ENCODE measurements at places on chromosomes 16 and 17.

- no peak for DNase-seq
Measured at GRCh38 chr16:399340-400019, 2.2 kb upstream of the DECR2 start.

DNA sequence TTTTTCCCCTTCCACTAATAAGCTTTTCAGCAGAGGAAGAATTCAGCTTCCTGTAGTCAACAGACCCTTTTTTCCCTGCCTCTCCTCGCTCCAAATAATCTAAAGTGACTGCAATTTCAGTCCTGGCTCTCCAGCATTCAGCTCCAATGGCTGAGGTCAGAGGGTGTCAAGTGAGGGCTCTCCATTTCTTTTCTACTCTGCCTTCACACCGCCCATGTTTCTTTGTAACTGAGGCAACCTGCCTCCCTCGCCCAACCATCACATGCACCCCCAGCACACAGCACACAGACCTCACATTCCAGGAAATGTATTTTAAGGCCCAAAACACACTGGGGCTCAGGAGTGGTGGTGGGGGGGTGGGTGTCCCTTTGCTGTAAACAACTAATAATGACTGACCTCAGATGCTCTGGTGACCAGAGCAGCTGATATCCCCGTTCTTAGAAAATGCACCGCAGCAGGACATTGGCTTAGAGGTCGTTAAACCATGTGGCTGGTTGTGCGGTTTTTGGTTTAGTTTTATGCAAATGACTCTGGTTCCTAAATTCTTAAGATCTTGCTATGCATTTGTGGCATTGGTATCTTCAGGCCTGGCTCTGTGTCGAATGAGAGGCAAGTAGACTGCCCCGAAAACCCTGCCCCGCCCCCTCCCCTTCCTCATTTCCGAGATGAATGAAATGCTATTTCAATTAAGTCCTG is 203.6 kb downstream of the ZFHX3 start:
- DNase-seq, result peak; percentile 62

DNA sequence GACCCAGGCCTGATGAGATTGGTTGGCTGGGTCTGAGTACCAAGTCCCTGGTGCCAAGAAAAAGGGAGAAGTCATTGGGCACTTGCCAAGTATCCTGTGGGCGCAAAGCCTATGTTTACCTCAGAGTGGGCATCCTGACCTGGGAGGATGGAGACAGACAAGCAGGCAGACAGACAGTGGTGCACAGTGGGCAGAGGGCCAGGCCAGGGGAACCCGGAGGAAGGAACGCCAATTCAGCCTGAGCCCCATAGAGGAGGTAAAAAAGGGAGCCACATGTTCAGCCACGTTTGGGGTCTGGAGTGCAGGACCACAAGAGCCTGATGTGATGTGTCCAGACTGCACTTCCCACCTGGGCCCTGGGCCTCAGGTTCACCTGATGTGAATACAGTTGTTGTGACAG is 5.4 kb downstream of the PHKG2 start:
- no peak for DNase-seq

GRCh38 chr16:66328282-66328681 is 38.2 kb upstream of the CDH5 start:
- DNase-seq, result no peak

DNA sequence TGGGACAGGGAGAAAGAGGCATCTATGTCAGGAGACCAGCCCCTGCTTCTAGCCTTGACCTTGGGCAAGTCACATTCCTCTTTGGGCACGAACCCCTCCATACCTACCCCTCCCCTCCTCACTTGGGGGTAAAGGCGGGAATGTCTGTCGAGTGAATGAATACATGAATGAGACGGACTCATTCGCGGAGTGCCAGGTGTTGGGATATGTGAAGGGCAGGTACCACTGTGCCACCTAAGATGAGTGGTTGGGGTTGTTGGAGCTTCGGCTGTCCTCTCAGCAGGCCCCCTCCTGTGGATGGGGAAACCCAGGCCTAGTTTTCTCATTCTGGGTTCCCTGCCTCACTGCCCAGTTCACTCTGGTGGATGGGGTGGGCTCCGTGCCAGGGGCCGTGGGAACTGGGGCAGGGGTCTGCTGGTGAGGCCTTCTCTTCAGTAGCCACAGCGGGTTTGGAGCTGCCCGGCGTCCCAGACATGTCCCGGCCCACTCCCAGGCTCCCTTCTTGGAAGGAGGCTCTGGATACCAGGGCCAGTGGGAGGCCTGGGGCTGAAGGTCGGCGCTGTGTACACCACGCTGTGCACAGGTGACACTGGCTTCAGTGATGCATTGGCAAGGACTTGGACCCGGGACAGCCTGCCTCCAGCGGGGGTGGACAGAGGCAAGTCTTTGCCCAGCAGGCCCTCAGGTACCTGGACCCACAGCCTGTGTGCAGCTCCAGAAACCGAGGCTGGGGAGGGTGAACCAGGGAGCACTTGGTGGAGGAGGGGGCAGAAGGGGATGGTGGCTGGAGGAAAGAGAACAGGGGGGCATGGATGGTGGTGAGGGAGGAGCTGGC is 5.6 kb downstream of the GLIS2 start:
- DNase-seq, result no peak

DNA sequence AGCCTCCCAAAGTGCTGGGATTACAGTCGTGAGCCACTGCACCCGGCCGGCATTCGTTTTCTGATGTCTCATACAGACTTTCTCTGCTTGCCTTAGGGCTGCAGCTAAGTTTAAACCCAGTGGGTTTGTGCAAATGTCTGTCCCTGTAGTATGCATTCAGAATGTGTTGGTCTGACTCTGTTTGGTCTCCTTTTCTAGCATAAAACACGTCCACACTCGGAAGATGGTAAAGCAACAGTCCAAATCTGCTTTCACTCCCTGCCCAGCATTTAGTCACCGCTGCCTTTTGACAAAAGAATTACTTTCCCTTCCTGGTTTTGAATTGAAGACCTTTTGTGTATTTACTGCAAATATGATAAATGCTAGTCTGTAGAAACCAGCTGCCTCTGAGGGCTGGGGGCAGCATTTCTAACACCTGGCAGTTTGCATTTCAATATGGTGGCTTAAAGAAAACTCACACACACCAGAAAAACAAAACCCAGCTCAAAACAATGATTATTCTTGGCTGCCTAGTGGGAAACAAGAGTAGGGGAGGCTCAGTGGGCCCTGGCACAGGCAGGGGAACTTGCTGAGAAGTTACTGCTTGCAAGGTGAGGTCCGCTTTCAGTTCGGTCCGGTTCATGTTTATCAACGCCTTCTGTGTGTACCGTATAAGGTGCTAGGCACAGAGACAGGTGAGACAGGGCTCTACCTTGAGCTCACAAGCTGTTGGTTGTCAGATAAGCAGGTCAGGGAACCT is 56.9 kb downstream of the MSI2 start:
- DNase-seq, result no peak

- no peak for DNase-seq
Measured at GRCh38 chr17:80804466-80804865, 187.2 kb upstream of the CHMP6 start.

DNA sequence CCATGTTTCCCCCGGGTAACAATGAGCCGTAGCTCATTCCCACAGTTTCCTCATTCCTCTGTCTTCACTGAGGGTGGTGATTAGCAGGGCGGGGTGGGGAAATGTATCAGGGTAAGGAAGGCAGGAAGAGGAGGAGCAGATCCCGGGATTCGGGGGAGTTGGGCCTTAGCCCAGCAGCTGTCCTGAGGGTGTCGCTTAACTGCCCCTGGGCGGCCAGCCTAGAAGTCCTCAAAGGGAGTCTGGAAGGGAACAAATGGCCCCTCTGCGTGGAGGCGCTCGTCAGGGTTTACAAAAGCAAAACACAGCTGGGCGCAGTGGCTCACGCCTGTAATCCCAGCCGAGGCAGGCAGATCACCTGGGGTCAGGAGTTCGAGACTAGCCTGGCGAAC is 14.3 kb downstream of the MLYCD start:
- no peak for DNase-seq

DNA sequence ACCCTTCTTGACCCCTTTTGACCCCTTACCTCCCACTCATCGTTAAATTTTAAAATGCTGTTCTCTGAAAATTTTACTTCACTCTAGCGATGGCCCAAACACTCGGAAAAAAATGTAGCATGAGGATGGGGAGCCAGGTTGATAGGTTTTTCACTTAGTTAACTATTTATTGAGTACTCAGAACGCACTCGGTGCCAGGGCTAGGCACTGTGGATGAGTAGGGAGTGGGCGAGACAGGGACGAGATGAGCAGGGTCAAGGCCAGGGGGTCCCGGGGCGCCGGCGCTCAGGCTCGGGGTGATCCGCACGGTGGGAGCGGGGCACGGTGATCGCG is 392 bp downstream of the ZSCAN32 start:
- no peak for DNase-seq

GRCh38 chr17:72640415-72641165 is 451.9 kb downstream of the SLC39A11 start:
- no peak for DNase-seq

DNA sequence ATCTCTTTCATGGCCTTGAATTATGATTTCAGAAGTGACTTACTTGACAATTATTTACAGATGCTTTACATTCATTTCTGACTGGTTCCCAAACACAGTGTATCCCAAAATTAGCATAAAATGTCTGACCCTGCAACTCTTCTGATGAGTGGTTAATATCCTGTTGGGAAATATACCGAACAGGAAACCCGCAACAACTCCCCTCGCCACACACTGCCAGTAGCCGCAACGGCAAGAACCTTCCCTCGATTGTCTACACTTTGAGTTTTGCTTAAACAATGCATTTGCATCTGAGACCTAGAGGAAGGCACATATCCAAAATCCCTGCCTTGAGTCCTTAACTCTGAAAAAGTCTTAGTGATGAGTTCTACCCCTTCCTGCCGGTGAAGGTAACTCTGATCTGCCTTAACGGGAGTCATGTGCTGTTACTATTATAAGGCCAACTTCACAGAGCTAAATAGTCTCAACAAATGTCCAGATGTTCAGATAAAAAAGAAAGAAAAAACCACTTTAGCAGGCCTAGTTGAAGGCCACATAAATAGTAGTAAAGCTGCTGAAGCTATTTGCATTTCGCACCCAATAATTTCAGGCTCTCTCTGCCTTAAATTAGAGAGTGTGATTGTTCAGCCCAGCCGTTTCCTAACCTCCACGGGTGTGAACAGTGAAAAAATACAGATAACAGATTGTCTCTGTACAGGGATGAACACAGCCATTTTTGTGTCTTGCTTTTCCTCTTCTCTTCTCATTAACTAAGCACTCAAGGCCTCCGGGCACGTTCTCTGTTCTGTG is 321.1 kb downstream of the HS3ST3B1 start:
- DNase-seq, result peak; percentile 75

GRCh38 chr17:17855976-17856375 is 19.2 kb upstream of the SREBF1 start:
- DNase-seq, result no peak

DNA sequence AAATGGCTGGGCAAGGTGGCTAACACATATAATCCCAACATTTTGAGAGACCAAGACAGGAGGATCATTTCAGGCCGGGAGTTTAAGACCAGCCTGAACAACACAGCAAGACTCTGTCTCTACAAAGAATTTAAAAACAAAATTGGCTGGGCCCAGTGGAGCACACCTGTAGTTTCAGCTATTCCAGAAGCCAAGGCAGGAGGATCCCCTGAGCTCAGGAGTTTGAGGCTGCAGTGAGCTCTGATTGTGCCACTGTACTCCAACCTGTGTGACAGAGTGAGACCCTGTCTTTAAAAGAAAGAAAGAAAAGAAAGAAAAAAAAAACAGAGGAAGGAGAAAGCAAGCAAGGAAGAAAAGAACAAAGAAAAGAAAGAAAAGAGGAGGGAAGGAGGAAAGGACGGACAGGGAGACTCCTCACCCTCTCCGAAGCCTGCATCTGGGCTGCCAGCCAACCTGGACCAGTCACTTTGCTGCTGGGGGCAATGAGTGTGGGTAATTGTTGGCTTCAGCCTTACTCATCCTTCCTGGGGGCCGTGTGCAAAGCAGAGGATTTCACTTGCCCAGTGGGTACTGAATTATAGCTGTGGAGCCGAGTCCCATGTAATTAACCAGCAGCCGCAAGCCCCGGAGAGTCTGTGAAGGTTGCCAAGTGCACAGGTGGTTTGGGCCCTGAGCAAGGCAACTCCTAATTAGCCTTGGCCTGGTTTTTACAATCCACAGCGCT is 6.7 kb upstream of the MT4 start:
- DNase-seq, result no peak

GRCh38 chr17:39270923-39271322 is 45.2 kb upstream of the STAC2 start:
- peak; percentile 10 for DNase-seq

DNA sequence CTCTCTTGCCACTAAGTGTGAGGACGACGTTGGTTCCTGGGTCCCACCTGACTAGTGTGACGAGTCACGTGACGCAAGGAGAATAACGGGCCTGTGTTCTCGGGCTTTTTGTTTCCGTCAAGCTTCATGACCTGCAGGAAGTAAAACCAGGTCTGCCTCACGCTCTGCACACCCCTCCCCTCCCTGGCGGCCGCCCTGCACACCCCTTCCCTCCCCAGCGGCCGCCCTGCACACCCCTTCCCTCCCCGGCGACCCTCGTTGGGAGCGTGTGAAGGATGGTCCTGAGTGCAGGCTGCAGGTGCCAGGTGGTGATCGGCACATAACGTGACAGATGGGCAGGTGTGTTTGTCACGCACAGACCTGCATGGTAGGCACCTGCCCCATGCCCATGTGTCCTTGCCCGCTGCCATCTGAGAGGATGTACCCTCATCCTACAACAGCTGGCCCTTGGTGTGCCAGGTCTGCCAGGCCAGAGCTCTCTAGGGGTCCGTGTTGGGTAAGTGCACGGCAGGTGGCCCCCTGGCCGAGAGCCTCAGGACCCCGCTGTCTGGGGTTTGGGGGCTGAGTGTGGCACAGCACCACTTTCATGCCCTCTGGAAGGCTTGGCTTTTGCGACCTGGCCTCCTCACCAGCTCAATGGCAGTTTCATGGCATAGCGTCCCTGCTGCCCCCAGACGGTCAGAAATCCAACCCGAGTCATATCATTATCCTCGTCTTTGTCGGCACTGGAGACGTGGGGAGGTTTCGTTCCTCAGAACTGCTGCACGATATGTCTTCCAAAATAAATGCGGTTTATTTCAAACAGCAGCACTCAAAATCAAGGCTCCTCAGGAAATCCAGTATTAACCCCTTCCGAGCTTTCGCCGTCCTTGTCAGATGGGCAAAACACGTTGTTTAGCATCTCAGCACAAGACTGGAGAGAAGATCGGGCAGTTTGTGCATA is 191.8 kb upstream of the CHMP6 start:
- no peak for DNase-seq

DNA sequence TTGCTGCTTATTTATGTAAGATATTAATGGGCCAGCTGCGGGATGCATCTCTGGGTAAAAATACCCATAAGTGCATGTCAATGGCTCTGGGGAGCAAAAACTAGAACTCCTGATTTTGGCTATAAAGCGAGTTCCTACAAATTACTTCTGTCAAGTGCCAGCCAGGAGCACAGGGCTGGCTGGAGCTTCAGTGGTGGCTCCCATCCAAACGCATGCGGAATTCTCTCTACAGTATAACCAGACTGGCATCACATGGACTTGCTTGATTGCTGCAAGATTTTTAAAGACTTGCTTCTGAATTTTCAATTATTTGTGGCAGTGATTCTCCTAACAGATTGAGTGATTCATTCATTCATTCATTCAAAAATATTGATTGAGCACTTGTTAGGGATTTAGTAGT is 260.9 kb downstream of the PHKB start:
- DNase-seq, result no peak

Data from GF-D8 (cell line).